HEK293T (cell line): ENCODE measurements at places on chromosomes 2 and 18.

DNA sequence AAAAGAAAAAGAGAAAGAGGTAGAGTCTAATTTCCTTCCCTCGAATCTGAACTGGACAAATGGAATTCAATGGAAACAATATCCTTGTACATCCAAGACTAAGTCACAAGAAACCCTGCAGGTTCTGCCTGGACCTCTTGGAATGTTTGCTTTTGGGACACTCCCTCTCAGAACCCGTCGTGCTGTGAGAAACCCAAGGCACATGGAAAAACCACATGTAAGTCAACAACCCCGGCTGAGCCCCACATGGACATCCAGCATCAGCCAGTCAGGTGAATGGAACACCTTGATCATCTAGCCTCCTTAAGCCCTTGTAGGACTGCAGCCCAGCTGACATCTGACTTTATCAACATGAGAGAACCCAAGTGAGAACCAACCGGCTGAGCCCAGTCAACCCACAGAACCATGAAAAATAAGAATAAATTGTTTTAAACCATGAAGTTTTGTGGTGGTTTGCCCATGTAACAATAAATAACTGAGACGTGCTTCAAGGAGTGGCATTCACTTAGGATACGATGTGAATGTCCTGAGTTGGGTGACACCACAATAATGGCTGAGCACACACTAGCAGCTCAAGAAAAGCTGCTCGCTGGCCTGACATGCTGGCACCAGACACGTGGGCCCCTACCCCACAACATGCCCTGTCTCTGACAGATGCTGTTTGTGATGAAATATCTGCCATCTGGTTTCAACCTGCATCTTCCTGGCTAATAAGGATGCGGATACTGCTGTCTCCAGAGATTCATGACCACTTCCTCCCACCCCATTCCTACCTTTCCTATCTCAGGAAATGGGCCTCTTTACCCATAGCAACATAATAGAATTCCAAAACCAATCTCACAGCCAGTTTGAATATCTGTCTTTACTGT is 28.8 kb downstream of the PKDCC start:
- DNase-seq = no peak

- peak; percentile 66 for DNase-seq
These were observed 4.3 kb downstream of the IGFBP5 start for GRCh38 chr2:216690853-216691741.

DNA sequence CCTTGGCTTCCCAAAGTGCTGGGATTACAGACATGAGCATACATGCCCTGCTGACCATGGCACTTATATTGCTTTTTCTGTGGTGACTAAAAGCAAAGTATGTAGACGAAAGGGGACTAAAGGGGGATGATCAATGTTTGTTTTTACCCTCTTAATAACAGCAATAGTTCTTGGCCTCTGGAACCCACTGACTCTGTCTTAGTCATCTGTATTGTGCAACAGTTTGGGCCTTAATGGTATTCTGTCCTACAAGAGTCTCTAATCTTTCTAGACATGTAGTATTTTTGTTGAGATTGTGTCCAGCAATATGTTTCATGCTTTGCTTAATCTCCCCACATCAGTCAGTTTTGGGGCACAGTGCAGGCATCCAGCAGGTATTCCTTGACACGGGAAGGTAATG is 359.9 kb upstream of the FANCL start:
- no peak for DNase-seq

DNA sequence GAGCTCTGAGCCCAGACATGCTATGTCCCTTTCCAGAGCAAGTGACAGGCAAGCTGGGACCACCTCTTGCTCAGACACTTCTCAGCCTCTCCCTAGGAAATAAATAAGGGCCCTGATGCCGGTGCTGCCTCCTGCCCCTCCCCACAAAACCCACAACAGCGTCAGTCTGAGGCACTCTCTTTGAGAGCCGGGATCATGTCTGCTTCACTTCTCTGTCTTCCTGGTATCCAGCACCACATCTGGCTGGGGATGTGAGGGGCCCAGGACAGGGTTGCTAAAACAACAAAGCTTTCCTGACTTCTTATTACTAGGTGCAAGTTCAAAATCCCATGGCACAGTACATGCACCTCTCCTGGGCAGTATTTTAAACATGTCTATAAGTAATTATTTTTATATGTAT is 103.9 kb upstream of the GLI2 start:
- no peak for DNase-seq

DNA sequence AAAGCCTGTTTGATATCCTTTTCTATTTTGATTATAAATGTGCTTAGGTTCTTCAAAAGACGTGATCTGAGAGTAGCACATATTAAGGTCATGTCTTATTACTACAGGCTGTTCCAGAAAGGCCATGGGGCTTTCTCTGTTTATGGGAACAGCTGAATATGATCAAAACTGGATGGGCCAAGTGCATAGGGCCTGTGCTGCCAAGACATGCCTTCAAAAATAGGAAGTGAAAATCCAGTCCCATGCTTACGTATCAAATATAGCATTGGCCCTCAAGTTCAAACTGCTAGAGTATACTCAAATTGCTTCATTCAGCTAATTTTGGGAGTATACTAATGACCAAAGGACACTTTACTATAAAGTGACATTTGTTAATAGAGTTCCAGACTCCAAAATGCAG is 24.1 kb downstream of the SLC25A52 start:
- DNase-seq = no peak

DNA sequence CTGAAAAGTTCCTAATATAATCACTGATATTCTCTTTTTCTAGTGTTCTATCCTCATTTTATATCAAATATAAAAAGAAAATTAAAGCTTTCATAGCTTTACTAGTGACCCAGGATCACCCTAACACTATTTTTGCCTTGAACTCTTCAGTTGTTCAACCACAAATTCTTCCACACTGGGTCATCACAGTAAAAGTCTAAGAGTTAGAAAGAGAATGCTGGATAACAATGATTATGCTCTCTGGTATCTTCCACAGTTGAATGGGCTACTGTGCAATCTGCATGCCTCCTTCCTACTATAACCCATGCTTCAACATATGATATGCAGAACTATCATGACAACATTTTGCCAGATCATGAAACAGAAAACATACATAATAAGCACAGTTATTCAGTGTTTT is 32.3 kb downstream of the CHN1 start:
- DNase-seq = no peak

GRCh38 chr18:7896805-7897518 is 329.8 kb downstream of the PTPRM start:
- no peak for DNase-seq

GRCh38 chr2:2646433-2647051 is 315.5 kb upstream of the MYT1L start:
- no peak for DNase-seq

DNA sequence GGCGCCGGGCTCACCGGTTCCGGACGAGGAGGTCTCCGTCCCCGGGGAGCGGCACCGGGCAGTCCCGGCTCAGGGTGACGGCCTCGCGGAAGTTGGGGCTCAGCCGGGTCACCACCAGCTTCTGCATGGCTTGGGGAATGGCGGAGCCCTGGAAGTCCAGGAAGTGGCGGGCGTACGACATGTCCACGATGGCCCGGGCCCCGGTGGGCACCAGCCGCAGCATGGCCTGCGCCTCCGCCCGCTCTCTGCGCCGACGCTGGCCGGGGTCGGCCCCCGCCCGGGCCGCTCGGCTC is 157 bp downstream of the PTGR3 start:
- no peak for DNase-seq

- DNase-seq = no peak
These were observed 1.6 kb upstream of the MTA3 start for GRCh38 chr2:42566837-42567321.

GRCh38 chr2:19355416-19355821 is 3.0 kb downstream of the OSR1 start:
- no peak for DNase-seq

DNA sequence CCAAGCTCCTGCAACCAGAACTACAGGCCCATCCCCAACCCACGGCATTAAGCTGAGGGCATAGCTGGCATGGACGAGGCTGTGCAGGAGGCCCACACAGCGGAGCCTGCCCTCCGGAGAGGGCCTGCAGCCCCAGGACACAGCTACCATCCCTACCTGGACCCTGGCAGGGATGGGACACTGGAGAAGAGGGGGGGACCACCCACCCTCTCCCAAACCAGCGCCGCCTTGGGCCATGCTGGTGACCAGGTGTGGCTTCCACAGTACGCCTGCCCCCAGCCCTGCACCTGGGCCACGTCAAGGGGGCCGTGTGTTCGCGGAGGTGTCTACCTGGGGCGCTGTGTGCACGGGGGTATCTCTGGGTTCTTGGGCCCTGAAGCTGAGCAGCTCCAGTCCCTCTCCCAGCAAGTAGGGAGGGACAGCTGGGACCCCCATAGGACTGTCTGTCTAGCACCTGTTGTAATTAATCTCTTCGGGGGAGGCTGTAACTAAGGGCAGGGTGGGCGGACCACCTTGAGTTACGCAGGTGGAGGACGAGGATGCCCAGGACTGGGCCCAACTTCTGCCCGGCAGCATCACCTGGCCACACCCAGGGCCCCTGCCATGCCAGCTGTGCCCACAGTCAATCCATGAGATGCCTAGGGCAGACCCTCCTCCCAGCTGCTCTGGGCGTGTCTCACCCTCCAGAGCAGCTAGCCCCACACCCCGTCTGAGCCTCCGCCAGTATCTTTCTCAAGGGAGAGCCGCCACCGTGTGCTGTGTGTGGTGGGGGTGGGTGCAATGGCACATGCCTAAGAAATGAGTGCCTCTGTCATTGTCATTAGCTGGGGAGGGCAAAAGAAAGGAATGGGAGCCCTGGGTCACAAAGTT is 18.3 kb downstream of the HS6ST1 start:
- DNase-seq = no peak

- no peak for DNase-seq
These were observed 49.4 kb downstream of the CAVIN2 start for GRCh38 chr2:191797500-191797899.

GRCh38 chr18:37395631-37396030 is 170.0 kb downstream of the CELF4 start:
- DNase-seq = no peak

GRCh38 chr18:74197705-74198341 is 49.5 kb downstream of the TIMM21 start:
- no peak for DNase-seq

DNA sequence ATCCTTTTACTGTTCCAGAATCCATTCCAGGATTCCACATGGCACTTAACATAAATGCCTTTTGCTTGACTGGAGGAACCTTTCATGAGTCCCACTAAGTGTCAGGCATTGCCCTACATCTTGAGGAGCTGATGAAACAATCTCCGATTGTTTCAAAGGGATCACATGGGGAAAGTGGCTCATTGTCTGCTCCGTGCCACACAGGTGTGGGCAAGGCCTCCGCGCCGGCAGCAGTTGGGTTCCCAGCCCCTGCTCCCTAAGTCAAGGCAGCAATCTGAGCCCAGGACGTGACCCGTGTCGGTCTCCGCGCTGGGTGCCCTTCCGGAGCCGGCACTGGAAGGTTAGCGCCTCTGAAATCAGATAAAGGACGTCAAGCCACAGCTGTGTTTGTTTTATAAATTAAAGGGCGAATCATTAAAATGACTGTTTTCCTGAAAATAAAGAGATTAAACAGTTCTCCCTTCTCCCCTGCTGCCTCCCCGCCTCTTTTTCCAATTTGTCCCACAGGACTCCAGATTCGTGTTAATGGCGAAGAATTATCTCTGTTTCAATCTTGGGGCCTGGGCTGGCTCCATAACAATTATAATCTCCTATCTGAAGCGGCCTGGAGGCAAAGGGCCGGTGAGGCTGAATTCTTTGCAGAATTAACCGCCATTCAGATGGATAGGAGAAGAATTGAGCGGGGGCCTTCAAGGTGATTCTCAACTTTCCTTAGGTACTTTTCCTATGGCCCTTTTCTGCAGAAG is 84.3 kb upstream of the FZD7 start:
- peak; percentile 23 for DNase-seq

DNA sequence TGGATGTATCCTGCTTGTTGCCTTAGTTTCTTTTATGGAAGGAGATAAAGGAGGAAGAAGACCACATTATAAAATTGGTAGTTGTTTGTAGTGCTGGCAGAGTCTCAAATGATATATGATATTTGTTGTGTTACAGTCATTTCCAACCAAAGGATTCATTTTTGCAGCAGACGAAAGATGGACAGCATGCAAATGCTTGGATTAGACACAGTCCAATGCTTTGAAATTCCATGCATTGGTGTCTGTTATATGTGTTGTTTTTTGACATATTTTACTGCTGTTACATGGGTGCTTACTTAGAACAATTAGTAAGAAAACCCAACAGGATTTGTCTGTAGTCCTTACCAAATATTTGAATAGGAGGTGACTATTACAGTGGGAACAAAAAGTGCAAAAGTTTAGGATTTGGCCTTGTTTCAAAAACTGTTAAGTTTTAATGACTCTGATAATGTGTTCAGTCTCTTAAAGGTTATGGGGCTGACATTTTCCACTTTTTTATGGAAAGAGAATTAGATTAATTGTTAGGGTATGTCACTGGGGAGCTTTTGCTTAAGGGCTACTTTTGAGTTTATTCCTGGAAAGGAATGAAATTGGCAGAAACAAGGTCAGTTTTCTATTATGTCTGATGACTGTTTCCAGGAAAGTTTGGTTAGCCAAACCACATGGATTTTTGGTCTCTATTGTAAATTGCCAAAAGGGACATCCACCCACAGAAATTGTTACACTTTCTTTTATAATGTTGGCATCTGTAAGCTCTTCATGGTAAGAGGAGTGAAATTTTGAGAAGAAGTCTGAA is 229.4 kb upstream of the MMADHC start:
- DNase-seq = no peak

GRCh38 chr2:212936572-212936971 is 214.8 kb downstream of the IKZF2 start:
- no peak for DNase-seq

DNA sequence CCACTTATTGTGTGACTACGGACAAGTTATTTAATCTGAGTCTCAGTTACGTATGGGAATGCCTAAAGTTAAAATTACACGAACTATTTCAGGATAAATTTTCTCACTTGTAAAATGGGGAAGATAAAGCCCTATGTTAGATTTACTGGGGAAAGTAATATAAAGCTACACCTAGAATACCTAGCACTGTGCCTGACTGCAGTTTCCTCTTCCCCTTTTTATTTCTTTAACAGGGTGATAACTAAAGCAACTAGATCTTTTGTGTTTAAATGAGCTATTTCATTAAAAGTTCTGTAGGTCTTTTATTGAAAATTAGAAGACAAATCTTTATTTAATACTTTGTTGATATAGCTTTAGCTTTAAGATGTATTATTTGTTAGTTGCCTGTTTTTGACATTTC is 5.0 kb downstream of the B3GNT2 start:
- no peak for DNase-seq

DNA sequence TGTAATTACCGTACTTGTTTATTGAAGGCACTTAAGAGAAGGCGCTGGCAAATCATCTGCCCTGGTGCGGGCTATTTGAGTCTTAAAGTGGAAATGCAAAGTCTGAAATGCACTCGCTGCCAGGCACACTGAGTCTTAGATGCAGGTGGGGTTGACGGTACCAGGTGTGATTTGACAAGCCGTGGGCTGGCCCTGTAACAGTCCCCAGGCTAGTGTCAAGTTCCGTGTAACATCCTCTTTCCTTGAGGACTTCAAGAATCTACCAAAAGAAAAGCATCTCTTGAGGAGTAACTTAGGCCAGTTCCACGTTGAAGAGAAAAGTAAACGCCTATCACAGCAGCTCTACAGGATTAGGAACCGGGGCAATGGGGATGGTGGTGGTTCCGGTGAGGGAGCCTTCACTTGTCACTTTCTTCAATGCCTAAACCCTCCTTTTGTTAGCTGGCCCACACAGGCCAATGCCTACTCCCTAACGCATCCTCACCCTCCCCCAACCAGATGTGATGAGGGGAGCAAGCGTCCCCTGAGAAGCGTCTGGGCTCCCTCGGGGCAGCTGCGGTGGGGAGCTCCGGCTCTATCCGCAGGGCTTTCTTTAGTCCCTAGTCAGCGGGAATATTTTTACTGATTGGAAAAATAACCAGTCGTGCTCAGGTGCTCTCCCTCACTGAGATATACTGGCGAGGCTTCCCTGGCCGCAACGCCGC is 1.5 kb upstream of the UGP2 start:
- no peak for DNase-seq
